Stimulated activated CD4-positive, alpha-beta T cell treated with anti-CD3 and anti-CD28 coated beads, Interleukin-1b, Interleukin-23, amount 100 ng/mL, for 24 hours (primary cell): ENCODE measurements at places on chromosomes 12 and 14.

DNA sequence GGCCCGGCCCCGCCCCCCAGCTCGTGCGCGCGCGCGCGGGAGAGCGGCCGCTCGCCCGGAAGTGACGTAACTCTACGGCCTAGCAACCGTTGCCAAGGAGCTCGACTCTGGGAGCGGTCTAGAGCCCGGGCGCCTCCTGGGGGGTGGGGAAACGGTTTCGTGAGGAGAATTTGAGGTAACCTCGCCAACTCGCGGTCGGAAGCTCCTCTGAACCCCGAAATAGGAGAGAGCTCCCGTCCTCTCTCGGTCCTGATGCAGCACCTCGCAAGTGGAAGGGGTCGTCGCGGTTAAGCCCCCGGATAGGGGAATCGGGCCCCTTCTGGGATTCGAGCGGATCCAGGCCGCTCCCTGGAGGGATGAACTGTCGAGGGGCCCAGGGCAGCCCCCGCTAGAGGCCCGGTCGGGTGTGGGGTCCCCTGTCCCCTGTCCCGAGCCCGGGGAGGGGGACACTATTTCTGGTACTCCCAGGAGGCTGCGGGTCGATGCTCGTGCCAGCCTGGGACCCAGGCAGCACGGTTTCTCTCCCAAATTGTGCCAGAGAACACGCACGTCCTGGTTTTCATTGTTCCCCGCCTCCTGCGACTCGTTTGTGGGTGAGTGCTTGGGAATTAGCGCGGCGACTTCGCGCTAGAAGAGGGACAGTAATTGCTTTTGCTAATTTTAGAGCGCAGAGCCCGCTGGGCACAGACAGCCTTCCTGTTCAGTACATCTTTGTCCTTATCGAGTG, at the start of gene IFT81:
Gene IFT81, plus strand, starts transcription at position 89 of the 727 bp plus-strand sequence. CDS start 3,024 bp downstream, outside the sequence.
- DNase-seq, result peak; percentile 94

DNA sequence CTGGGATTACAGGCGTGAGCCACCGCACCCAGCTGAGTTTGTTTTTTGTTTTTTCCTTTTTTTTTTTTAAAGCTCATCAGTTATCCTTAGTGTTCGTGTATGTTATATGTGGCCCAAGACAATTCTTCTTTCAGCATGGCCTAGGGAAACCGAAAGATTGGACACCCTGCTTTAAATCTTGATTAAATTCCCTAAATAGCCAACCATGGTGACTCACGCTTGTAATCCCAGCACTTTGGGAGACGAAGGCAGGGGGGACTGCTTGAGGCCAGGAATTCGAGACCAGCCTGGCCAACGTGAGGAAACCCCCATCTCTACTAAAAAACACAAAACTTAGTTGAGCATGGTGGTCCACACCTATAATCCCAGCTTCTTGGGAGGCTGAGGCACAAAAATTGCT, 131.1 kb downstream of the MED13L start:
- no peak for DNase-seq

GRCh38 chr14:67483579-67484285, 4.8 kb downstream of the TMEM229B start:
- no peak for DNase-seq

GRCh38 chr12:1634590-1635191, 5.7 kb downstream of the WNT5B start:
- peak; percentile 38 for DNase-seq
